T47D (cell line): ENCODE measurements at places on chromosomes 13 and 19.

DNA sequence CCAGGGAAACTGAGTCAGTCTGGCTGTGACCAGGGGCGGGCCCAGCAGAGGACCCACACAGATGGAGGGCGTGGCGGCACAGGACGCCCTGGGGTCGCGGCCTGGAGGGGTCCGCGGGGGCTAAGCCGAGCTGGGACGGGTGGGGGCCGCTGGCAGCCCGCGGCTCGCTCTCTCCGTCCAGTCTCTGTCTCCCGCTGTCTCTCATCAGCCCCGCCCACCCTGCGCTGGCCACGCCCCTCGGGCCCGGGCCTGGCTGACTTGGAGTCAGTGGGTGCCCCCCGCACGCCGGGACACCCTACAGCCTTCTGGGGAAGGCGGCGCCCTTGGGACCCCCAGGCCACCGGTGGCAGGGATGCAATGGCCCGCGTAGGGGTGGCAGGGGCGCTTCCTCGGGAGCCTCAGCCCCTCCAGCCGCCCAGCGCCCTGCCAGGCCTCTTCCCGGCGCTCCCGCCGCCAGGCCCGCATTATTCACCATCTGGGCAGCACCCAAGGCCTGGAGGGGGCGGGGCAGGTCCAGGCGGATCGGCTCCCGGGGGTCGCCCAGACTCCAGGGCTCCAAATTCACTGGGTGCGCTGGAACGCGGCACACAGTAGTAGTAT, at the start of gene TBXA2R:
Gene TBXA2R (minus strand): TSS at position 186 of the 600 bp plus-strand sequence. CDS start 6,241 bp downstream, outside the sequence.
- DNase-seq: peak; percentile 88

GRCh38 chr19:6011206-6011605, 33.3 kb upstream of the RANBP3 start:
- no peak for DNase-seq

DNA sequence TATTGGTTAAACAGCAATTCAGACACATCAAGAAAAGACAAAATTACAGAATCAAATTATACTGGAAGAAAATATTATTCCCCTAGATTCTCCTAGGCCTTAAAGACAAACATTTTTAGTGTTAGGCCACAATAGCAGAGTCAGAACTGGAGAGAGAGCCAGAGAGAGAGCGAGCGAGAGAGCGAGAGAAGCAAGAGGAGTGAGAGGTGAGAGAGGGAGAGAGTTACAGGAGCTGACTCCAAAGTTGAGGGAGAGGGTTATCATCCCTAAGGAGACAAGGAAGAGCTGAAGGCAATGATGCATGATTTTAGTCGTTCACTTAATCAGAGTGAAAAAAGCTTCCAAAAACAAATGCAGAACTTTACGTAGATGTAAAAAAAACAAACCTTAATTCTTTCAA, 20.2 kb upstream of the ZNF227 start:
- DNase-seq: no peak

GRCh38 chr13:74778946-74779345, 644.7 kb upstream of the KLF12 start:
- no peak for DNase-seq

DNA sequence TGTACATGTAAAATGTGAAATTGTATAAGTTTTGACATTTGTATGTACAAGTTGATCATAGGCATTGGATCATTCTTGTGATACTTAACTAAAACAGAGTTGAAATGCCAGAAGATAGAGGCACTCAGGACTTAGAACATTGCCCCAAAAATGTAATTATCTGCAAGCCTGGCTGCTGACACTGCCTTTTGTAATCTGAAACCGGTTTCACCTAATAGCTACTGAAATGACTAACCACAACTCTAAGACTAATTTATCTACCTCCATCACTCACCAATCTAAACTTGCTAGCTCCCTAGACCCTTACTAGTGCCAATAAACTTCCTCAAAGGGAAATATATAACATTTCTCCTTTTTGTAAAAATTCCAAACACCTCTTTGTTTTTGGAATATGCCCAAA, 2596.2 kb downstream of the PCDH9 start:
- no peak for DNase-seq

DNA sequence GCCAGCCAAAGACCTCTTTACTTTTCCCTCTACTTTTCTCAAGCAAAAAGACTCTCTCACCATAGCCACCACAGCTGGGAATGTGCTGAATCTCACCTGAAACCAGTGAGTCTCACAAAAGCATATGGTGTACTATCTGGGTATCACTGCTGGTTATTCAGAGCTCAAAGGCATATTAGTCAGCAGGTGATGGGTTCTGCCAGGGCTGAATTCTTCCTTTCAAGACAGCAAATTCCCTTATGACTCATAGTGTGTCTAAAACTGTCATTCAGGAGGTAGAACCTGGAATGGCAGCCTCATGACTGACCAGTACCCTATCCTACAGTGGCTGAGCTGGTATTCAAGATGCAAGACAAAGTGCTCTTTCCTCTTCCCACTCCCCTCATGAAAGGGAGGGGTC, 2859.1 kb downstream of the PCDH9 start:
- no peak for DNase-seq

DNA sequence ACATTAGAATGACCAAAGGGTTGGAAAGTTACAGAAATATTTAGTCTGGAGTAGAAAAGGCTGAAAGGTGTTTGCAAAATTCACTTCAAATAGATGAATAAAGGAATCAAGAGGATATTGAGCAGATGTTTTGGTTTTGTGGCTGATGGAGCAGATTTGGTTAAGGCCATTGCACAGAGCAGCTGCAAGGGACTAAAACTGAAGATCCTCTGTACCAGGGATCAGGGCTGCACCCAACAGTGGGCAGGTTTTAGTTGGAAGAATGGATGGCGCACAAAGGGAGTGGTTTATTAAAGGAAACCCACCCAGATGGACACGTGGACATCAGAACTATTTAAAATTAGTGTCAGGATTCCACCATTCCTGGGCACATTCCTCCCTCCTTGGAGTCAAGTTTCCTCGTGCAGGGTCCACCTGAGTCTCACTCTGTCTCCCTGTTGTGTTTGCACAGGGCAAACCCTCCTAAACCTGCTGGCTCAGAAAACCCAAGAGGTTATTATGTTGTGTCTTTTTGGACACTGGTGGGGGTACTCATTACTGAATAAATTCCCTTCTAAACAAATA, 9.2 kb upstream of the UBAC2 start:
- DNase-seq: no peak

- DNase-seq: no peak
These were observed 244.6 kb upstream of the SGCG start for GRCh38 chr13:22936228-22936627.

GRCh38 chr13:37226971-37227370, 121.5 kb upstream of the CSNK1A1L start:
- no peak for DNase-seq

- DNase-seq: no peak
These were observed 167.5 kb upstream of the FREM2 start for GRCh38 chr13:38519229-38519911.

DNA sequence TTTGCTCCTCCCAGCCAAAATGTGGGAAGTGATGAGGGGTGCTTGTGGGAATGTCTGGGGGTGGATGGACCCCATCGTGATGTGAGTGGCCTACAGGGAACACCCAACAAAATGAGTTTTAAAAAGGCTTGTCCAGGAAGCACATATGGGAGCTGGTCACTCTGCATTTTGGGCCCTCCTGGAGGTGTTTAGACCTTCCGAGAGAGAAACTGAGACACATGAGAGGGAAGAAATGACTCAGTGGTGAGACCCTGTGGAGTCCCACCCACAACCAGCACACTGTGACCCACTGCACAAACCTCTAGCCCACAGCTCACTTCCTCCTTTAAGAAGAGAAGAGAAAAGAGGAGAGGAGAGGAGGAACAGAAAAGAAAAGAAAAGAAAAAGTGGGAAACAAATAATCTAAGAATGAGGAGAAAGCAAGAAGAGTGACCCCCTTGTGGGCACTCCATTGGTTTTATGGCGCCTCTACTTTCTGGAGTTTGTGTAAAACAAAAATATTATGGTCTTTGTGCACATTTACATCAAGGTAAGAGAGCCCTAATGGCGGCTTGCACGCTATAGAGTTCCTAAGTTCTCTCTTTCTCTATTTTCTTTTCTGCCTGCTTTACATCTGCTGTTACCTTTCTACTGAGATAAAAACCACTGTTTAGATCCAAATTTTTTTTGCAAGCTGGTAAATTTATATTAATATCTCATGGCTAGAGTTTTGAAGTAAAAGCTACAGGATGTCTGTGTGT, 13.3 kb upstream of the LILRB1 start:
- DNase-seq: no peak

DNA sequence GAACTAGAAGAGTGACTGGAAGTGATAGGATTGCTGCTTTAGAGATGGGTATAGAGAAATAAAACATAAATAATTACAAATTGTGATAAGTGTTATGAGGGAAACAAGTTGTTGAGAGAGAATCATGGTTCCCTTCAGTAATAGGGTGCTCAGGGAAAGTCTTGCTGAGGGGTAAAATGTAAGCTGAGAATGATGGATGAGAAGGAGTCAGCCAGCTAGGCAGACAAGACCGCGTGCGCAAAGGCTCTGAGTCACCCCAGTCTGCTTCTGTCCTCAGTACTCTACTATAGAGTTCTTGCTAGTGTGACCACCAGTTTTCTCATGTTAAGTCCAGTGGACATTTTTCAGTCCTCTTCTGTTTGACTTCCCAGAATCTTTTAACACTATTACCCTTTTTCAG, 39.5 kb downstream of the PCCA start:
- DNase-seq: no peak

DNA sequence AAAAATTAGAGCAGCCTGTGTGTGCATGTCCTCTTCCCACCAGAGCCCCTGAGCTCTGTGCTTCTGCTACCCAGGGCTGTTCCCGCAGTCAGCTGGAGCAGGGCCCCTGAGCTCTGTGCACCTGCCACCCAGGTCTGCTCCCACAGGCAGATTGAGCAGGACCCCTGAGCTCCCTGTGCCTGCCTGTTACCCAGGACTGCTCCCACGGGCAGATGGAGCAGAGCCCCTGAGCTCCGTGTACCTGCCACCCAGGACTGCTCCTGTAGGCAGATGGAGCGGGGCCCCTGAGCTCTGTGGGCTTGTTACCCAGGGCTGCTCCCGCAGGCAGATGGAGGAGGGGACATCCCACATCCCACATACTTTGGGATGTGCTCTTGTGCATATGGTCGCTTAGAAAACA, 186.8 kb upstream of the SOX1 start:
- DNase-seq: no peak

GRCh38 chr19:41233748-41234240, 14.8 kb downstream of the AXL start:
- DNase-seq: no peak

DNA sequence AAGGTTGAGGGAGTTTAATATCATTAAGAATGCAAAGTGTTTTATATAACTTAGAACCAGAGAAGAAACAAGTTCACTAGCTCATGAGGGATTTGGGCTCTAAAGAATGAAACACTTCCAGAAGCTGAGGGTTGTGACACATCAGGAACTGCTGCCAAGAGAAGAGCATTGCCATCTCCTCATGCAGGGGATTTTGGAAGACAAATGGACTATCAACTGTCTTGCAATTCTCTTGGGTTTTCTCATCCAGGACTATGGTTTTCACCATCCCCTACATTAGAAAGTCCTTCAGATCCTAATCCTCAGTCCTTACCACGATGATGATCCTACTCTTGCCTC, 59.7 kb upstream of the KL start:
- DNase-seq: no peak

DNA sequence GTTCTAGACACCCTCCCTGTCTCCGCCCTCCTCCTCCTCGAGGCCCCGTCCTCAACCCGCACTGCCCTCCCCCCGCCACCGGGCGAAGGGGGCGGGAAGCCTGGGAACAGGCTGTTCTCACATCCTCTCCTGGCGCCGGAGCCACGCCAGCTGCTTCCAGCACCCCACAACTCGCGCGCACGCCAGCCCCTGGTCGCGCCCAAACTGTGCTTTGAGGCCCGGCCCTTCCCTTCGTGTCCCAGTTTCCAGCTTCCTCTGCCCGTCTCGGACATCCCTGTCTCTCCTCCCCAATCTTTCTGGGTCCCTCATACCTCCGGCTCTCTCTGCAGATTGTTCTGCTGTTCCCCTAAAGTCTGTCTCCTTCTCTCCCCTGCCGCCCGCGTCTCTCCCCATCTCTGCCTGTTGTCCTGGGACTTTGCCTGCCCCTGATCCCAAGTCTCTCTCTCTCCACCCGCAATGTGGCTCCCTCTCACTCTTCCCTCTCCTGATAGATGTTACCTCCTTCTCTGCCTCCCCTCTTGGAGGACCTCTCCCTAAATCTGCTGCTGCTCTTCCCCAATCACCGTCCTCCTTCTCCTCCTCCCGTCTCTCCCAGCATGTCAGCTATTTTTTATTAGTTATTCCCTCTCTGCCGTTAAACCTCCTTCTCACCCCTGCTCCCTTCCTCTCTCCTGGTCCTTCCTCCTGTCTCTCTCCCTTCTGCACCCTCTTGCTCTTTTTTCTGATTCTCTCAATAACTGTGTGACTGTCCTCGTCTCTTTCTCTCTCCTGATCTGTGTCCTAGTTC, 14.2 kb downstream of the DPF1 start:
- DNase-seq: no peak

GRCh38 chr19:57708641-57709361, at the start of gene ZNF154:
Gene ZNF154 (minus strand): TSS chr19:57709204. CDS start chr19:57708971, 233 bp downstream.
- DNase-seq: no peak
